ENCODE measurements at places on chromosomes 11 and 22.

- no peak for DNase-seq
Observed at GRCh38 chr11:34614344-34615104, 6.4 kb upstream of the EHF start.

- peak; percentile 29 for DNase-seq
Observed at GRCh38 chr22:17106785-17107546, 14.2 kb downstream of the TMEM121B start.

- peak; percentile 10 for DNase-seq
Observed at GRCh38 chr11:5348551-5349194, 2.6 kb upstream of the OR51B6 start.

- DNase-seq = peak; percentile 68
Observed at GRCh38 chr11:122559734-122560382, 95.7 kb upstream of the UBASH3B start.

- DNase-seq = no peak
Observed at GRCh38 chr11:114522818-114523217, 36.9 kb downstream of the NXPE1 start.

GRCh38 chr11:47514825-47515647, 37.9 kb downstream of the CELF1 start:
- DNase-seq = no peak

DNA sequence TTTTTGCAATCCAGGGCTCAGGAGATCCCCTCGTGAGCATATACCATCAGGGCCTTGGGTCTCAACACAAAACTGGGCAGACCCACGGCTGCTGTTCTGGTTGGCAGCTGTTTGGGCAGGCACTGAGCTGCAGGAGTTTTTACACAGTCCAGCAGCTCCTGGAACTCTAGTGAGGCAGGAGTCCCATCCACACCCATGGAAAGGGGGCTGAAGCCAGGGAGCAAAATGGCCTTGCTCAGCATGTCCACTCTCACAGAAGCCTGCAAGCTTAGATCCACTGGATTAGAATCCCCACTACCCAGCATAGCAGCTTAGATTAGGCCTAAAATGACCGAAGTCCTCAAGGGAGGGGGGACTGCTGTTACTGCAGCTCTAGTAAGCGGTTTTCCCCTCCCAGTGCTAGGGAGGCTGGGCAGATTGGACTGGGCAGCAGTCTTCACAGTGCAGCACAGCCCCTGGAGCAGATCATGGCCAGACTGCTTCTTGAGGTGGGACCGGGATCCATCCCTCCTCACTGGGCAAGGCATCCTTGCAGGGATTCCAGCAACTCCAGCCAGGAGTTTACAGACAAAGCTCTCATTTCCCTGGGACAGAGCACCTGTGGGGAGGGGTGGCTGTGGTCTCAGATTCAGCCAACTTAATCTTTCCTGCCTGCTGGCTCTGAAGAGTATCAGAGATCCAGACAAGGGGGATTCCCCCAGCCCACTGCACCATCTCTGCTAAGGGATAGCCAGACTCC, 36.4 kb upstream of the CARD16 start:
- DNase-seq = no peak

- DNase-seq = no peak
Observed at GRCh38 chr22:22181341-22181850, 63.2 kb upstream of the VPREB1 start.

- no peak for DNase-seq
Observed at GRCh38 chr22:36343720-36344105, 44.1 kb downstream of the MYH9 start.

GRCh38 chr11:45446998-45447397, 160.9 kb upstream of the SYT13 start:
- DNase-seq = no peak

- DNase-seq = no peak
Observed at GRCh38 chr11:70667767-70668166, 269.4 kb downstream of the CTTN start.

- DNase-seq = no peak
Observed at GRCh38 chr11:1759851-1760220, 3.9 kb downstream of the CTSD start.

- no peak for DNase-seq
Observed at GRCh38 chr11:123690485-123690884, 36.1 kb upstream of the SCN3B start.

DNA sequence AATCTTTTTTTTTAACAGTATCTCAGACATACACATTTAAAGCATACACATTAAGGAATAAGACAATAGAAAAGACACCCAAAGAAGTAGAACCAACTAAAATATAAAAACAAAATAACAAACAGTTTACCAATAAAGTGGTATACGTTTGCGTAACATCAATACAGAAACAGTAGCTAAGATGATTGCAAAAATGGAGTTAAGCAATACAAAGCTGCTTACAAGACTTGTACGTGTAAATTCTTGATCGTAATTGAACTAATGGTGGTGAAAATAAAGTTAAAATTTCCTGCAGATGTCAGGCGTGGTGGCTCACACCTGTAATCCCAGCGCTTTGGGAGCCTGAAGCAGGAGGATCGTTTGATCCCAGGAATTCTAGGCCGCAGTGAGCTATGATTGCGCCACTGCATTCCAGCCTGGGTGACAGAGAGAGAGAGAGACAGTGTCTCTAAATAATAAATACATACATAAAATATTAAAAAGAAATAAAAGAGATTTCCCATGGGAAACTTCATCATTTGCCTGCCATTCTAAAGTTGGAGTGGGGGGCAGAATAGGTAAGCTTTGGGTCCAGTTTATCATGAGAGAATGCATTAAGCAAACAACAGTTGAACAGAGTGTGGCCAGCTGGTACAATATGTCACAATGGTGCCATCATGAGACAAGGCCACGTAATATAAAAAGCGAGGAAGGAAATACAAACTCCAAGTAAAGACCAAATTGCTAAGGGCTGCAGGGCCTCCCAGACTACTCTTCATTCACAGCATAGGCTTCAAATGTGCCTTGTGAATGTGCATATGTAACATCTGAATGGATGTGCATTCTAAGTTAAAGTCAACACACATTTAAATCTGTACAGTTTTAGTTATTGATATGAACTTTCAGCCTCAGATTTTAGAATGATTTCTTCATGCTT, 38.9 kb upstream of the EED start:
- no peak for DNase-seq

DNA sequence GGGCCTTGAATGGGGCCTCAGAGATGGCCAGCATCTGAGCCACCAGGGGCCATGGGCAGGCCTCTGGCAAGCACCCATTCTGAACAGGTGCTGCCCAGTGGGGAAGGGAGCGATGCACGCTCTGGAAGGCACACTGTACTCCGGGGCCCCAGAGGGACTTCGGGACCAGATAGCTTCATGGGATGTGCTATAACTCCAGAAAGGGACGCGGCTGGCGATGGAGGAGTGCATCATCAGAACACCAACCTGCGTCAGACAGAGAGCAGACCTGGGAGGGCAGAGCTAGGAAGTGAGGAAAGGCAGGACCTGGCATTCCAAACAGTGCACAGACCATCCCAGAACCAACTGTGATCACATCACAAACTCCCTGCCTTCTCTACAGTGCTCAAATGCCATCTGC, 16.8 kb downstream of the DGCR2 start:
- no peak for DNase-seq

- no peak for DNase-seq
Observed at GRCh38 chr22:27409299-27409698, 392.3 kb downstream of the MN1 start.

DNA sequence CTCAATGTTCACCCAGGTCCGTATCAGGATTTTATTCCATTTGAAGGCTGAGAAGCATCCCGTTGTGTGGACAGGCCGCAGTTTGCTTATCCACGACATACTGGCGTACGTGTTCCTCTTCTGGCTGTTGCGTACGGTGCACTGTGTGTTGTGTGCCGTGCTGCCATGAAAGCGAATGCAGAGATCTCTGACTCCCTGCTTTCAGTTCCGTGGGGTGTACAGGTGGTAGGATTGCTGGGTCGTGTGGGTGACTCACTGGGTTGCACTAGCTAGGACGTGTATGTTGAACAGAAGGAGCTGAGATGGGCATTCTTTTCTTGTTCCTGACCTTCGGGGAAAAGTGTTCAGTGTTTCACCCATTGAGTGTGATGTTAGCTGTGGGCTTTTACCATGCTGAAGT, 10.3 kb downstream of the SELENOO start:
- DNase-seq = no peak

- DNase-seq = no peak
Observed at GRCh38 chr11:95253141-95253540, 22.1 kb upstream of the SESN3 start.

DNA sequence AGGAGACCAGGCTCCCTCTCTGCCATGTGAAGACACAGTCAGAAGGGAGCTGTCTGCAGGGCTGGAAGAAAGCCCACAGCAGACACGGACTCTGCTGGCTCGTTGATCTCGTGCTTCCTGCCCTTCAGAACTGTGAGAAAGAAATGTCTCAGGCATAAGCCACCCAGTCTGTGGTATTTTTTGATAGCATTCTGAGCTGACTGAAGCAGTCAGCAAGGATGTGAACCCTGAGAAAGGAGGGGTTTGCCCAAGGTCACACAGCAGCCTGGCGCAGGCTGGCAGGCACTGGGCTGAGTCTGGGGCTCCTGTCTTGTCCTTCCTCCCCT, 255.1 kb upstream of the B3GAT1 start:
- no peak for DNase-seq
